Activated T-helper 1 cell treated with anti-CD3 and anti-CD28 coated beads, Interleukin-12 subunit alpha, Interleukin-12 subunit beta, Interleukin-2, Interleukin-4 antibody, amounts not matched to agents 30 ng/mL and 10 ng/mL and 1 ng/mL, durations not matched to agents 14 hours and 24 hours and 36 hours (primary cell): ENCODE measurements at places on chromosomes 5 and 9.
A peak's percentile ranks its signal among the peaks of the same experiment; 100 is the strongest.

DNA sequence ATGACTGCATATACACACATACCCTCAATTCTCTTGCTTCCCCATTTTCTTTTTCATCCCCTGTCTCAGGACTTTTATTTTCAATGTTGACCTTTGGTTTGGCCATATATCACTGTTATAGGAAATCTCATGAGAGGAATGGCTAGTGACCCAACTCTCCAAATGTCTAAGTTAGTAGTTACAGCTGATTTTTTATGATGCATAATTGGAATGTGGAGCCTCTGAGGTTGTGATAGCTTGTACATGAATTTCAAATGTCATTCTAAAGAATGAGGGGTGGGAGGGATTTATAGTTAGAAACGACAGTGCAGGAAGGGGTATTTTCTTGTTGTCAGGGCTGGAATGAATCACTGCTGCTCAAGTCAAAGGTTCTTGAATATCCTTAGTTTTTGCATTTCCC lies 356.1 kb downstream of the NTRK2 start:
- DNase-seq, result no peak

DNA sequence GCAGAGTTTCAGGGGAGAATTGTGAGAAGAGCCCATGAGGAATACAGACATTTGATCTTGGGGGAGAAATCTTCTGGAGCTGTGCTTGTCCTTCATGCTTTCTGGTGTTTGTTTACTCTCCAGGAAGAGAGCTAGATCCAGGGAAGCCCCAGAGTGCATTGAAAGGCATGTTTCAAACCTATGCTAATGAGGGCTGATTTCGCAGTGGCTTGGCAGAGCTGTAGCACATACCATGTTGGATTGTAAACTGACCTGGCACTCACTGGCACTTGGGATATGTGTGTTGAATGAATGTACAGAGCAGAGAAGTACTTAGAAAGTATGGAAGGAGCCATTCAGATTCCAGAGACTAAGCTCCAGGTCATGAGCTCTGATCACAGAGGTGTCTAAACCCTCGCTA lies 30.9 kb downstream of the TNFSF8 start:
- no peak for DNase-seq

DNA sequence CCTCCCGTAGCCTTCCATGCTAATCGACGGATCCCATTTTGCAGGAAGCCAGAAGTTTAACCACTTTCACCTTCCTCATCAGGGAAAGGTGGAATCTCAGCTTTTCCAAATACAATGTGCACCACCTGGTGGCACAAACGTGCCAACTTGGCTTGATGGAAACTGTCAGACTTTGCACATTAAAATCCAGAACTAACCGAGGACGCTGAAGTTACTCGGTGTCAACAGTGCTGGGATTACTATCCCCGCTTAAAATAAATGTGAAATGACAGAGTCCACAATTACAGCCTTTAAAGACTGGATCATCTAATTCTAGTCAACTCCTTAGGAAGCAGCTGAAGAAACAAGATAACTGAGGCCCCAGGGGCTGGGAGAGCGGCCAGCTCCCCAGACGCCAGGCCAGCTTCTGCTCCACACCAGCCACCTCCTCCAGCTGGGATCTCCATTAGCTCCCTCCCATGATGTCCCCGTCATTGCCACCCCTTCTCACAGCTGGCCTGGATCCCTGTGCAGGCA lies 50.1 kb upstream of the RETREG1 start:
- no peak for DNase-seq

DNA sequence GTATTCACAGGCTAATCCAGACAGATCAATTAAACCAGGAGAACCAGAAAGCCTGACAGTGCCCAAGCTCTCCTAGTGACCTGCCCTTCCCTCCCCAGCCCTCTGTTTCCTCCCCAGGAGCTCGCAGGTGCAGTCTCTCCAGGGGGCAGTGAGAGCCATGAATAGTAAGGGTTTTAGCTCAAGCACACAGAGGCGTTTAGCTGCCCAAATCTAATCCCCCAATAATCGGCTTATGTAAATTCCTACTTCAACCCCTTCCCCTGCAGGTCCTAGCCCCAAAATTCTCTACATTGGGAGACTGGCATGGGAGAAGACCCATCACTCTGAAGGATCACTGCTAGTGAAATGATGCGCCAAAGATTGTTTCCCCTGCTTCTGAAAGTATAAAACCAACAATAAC lies 10.5 kb upstream of the TAL2 start:
- DNase-seq, result no peak

- DNase-seq, result no peak
Observed at GRCh38 chr9:99634186-99634585, 187.5 kb upstream of the NR4A3 start.

DNA sequence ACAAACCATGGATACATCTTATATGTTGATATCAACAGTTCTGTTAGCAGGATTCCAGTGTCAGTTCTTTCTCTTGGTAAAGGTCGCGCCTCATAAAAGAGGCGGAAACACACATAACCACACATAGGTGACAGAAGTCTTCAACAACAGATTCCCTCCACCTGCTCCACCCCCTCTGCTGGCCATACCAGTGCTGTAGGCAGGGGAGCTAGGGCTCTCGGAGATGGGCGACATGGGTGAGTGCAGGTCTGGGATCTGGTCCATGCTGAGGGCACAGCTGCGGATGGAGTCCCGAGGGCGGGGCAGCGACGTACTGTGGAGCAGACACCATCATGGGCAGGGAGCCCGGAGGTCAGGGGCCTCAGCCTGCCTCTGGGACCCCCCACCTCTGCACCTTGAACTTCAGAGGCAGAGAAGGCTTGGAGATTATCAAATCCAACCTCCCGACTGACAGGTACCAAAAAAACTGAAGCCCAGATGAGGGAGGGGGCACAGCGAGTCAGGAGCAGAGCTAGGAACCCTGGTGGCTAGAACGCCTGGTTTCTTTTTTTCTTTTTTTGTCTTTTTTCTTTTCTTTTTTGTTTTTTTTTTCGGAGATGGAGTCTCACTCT lies 12.0 kb upstream of the TOR2A start:
- no peak for DNase-seq

- no peak for DNase-seq
Observed at GRCh38 chr5:141914797-141915196, 8.9 kb upstream of the DELE1 start.

- no peak for DNase-seq
Observed at GRCh38 chr5:125006011-125006685, 259.7 kb upstream of the ZNF608 start.

- no peak for DNase-seq
Observed at GRCh38 chr5:55535199-55535905, 588 bp upstream of the PLPP1 start.

GRCh38 chr5:167752936-167753335 lies 538.5 kb upstream of the WWC1 start:
- DNase-seq, result no peak

DNA sequence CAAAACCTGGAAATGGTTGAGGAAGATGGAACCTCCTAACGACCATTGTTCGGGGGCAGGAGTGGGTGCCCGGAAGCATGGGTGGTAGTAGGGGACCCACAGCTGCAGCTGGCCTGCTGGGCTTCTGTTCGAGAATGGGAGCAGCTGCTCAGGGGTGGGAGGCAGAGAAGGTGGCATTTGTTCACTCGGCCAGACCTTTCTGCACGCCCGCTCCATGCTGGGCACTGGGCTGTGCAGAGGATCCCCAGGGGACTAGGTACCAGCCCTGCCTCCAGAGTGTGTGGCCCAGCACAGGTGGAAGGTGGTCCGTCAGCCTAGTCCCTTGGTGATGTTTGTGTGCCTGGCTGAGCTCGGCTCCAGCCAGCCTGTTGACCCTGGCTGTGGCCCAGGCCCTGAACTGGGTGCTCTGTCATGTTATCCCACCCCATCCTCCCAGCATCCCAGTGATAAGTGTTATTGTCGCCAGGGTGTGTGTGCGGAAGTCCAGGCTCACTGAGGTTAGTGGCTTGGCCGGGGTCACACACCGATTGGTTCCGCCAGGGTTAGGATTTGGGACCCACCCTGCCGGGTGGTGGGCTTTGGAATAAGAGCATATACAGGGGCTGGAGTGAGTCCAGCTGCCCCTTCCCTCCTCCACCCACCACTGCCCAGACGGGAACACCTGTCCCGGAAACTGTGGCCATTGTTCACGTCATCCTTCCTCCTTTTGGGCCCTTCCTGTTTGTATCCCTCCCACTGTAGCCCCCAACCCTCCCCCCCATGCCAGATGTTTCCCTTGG lies 4.8 kb downstream of the N4BP3 start:
- DNase-seq, result no peak

GRCh38 chr5:50730841-50731240 lies 64.4 kb downstream of the PARP8 start:
- DNase-seq, result no peak

GRCh38 chr9:131436865-131437271 lies 43.0 kb downstream of the PRRC2B start:
- DNase-seq, result no peak

DNA sequence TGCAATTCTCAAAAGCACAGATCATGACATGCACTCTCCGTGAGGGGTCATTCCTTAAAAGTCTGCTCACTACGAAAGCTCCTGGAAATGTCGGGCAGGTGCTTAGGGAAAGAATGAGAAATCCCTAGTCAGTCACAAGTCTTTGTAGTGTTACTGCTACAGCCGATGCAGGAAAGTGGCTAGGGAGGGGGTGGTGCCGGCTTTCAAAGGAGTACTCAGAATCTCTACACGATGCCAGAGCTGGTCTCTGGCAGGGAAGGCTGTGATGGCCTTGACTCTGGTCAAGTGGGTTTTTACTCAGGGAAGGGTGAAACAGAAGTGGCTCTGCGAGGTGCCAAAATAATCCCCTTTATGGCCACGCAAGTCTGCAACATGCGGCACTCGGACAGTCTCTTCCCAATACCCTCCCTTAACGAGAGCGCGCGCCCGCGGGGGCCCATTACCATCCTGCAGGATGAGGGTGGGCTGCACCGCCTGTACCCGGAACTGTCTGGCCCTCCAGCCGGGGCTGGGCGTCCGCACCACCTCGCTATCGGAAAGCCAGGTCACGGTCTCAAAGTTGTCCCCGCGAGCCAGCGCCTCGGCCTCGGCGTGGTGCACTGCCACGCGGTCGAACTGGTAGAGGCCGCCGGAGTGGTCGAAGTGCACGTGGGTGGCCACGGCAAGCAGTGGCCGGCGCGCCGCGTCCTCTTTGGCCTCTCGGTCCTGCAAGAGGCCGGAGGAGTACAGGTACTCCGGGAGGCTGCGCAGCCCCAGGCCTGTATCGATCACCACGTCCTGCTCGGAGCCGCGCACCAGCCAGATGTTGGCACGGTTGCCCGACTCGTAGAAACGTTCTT lies 956 bp downstream of the MBLAC2 start:
- DNase-seq, result peak; percentile 14

GRCh38 chr9:3887221-3887653 lies 361.4 kb upstream of the RFX3 start:
- DNase-seq, result no peak

GRCh38 chr5:191036-191948 lies at the start of gene LRRC14B:
Gene LRRC14B (plus strand): TSS chr5:191495. CDS start chr5:191539, 44 bp downstream.
- DNase-seq, result no peak

GRCh38 chr9:70159630-70160029 lies 99.1 kb upstream of the SMC5 start:
- no peak for DNase-seq

GRCh38 chr5:128644863-128645262 lies 106.8 kb upstream of the FBN2 start:
- no peak for DNase-seq

- no peak for DNase-seq
Observed at GRCh38 chr9:15103290-15103689, 193.1 kb upstream of the FREM1 start.

GRCh38 chr5:126808521-126808988 lies 31.6 kb downstream of the LMNB1 start:
- DNase-seq, result no peak

DNA sequence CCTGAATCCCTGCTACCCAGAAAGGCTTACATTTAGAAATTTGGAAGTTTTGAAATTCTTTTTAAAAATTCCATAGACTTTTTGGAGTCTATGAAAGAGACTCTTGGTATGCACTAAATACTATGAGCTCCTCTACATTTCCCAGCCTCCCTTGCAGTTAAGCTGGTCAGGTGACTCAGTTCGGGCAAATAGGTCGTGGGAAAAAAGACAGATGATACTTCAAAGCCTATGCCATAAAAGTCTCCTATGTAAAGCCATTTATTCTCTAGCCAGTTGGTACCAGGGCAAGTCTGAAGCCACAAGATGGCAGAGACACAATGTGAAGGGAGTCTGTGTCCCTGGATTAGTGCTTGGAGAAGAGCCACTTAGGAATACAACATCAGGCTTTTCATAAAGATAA lies 101.8 kb downstream of the BOD1 start:
- no peak for DNase-seq

- no peak for DNase-seq
Observed at GRCh38 chr5:148989567-148989966, 73.3 kb downstream of the SH3TC2 start.

- no peak for DNase-seq
Observed at GRCh38 chr5:35073160-35073559, 25.4 kb upstream of the AGXT2 start.
